Stimulated activated CD4-positive, alpha-beta T cell treated with anti-CD3 and anti-CD28 coated beads, Interleukin-4, amount 100 ng/mL, for 4 hours (primary cell): ENCODE measurements at places on chromosomes 2 and 18.

DNA sequence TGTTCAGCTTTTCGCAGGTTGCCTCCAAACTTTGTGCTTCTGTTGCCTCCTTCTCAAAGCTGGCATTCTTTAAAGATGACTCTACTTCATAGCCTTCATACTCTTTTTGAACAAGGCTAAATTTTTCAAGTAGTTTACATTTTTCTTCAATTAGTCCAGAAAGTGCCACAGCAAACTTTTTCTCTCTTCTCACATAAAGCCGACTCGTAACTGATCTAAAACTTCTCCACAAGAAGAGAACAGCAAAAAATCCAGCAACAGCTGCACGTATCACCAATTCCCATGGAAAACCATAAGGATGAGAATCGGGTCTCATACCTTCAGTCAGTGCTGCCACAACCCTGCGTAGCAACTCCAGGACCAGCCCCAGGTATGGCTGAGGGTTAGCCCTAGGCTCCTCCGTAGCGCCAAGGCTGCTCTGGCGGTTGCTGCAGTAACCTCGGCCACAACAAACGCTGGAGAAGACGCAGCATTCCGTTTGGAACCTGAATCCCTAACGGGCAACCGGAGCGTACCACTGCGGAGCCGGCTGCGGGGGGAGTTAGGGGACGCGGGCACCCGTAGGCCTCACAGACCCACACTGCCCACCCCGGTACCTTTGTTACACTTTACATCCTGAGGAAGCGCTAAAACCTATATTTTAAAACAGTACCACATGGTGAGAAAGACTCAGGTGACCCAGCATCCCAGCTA lies at the start of gene CTAGE1:
TSS of gene CTAGE1 (minus strand) at position 420 of the 693 bp plus-strand sequence. CDS start at position 316, 104 bp downstream.
- DNase-seq, result no peak

GRCh38 chr2:226184940-226185615 lies 614.5 kb downstream of the IRS1 start:
- no peak for DNase-seq

- DNase-seq, result no peak
Observed at GRCh38 chr2:74418312-74418711, 3.1 kb downstream of the C2orf81 start.

DNA sequence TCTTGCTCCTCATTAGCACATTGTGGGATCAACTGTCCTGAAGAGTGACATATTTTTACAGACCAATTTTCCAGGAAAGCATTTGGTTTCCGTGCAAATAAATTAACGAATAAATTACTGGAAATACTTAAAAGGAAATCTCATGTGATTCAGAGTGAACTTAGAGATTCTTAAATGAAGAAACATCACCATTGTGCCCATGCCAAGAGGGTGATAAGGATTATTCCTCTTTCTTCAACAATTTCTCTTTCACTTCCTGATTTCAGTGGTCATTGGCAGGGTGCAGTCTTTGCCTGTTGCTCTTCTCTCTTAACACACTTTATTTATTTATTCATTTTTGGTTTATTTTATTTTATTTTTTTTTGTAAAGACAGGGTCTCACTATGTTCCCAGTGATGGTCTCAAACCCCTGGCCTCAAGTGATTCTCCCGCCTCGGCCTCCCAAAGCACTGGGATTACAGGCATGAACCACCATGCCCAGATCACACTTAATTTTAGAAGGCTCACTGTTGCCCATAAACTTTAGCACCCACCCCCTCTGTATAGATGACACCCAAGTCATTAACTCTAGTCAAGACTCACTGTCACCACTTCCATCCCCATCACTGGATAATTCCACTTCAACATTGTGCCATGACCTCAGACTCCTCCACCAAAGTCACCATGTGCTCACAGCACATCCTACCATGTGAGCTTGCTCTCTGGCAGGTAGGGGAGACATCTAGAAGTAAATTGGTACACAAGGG lies 92.6 kb upstream of the CERS6 start:
- no peak for DNase-seq

GRCh38 chr2:126657636-126658318 lies 1.8 kb downstream of the GYPC start:
- DNase-seq, result peak; percentile 60

GRCh38 chr2:79832511-79833234 lies 319.8 kb downstream of the CTNNA2 start:
- no peak for DNase-seq

DNA sequence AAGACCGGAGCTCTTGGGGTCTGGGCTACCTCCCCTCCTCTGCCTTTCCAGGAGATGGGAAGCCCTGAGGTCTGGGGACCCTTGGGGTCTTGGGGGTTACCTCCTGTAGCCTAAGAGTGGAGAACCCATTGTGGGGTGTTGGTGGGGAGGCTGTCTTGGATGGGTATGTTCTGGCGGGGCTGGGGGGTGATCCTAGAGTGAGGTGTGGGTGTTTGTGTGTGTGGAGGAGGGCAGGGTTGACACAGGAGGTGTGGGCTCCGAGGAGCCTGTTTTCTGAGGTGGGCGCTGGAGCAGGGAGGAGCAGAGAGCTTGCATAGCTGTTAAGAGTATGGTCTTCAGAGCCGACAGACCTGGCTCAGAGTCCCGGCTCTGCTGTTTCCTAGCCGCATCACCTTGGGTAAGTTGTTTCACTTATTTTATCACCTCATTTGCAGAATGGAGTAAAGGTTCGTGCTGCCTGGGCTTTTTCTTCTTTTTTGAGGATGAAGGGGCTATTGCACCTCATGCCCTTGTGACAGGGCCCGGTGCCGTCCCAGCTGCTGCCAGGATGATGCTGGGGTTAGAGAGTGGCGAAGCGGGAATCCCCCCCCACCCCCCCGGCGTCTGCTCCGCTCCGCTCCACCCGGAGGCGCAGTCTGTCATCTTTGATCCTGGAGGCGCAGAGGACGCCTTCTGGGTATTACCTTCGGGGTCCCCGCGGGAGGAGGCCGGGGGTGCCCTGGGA lies 17.2 kb downstream of the TET3 start:
- DNase-seq, result no peak
